ENCODE measurements at places on chromosomes 3 and 15.

DNA sequence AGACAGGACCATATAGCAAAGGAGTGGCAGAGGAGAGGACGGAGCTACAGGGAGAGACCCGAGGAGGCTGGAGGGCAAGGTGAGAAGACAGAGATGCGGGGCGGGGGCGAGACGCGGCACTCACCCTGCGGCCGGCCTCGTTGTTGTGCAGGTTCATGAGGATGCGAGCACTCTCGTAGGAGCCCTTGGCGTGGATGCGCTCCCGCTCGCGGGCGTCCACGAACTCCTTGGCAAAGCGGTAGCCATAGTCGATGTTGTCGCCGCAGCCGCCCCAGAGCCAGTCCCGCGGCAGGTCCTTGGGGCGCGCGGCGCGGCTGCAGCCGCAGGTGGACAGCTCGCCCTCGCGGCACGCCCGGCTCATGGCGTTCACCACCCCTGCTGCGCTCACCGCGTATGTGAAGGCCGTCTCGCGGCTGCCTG, 12.9 kb downstream of the WNT5A start:
- DNase-seq = no peak

DNA sequence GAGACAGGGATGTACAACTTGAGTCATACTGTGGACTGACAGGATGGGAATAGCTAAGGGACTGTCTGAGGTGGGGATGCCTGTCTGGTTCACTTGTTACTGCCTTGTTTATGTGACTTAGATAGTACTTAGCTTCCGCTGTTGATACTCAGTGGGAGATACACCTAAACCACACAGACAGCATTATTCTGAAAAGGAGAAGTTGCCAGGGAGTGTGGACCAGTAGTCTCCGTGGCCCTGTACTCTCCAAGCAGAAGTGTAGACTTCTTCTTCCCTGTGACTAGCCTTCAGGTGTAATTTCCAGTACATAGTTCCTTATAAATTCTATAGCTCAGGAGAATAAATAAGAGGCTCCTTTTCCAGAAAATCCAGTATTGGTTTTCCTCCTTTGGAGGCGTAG, 5.1 kb downstream of the HIGD2B start:
- no peak for DNase-seq

- no peak for DNase-seq
Measured at GRCh38 chr3:17983106-17983505, 240.7 kb upstream of the TBC1D5 start.

GRCh38 chr15:100710744-100711515, 108.5 kb downstream of the ASB7 start:
- DNase-seq = peak; percentile 55

- DNase-seq = no peak
Measured at GRCh38 chr3:100089812-100090668, 24.3 kb downstream of the FILIP1L start.

DNA sequence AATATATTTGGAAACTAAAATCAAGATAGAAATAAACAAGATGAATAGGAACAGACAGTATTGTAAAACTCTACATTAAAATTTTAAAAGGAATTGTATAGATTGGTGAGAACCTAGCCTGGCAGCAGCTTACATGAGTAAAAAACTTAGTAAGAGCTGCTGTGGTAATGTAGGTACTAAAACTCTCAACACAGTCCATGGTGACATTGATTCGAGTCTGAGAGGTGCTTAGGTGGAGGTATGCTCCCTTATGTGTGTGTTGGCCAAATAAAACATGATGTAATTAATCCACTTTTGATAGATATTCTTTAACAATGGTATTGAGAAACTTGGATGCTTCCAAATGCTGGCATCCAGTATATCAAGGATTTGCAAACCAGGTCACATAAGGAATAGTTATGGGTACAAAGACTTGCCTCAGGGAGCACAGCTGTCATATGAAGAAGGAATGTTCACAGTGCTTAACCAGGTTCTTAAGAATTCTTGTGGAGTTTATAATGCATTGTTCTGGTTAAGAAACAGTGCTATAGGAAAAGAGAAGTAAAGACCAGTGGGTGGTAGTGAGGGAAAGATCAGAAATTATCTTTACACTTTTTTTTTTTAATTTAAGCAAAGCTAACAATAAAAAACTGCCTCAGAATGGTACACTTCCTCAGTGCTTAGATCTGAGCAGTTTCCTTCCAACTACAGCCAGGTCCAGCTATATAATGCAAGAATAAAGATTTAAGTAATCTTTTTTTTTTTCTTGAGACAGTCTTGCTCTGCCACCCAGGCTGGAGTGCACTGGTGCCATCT, 24.6 kb upstream of the IL20RB start:
- no peak for DNase-seq

- no peak for DNase-seq
Measured at GRCh38 chr3:177776661-177777101, 579.4 kb upstream of the TBL1XR1 start.

DNA sequence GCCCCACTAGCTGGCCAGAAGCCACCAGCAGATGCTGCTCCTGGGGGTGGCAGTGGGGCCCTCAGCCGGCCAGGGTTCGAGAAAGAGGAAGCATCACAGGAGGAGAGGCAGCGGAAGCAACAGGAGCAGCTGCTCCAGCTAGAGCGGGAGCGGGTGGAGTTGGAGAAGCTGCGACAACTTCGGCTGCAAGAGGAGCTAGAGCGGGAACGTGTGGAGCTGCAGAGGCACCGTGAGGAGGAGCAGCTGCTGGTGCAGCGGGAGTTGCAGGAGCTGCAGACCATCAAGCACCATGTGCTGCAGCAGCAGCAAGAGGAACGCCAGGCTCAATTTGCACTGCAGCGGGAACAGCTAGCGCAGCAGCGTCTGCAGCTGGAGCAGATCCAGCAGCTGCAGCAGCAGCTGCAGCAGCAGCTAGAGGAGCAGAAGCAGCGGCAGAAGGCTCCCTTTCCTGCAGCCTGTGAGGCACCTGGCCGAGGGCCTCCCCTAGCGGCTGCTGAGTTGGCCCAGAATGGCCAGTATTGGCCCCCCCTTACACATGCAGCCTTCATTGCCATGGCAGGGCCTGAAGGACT, 17.5 kb upstream of the APEH start:
- no peak for DNase-seq

- no peak for DNase-seq
Measured at GRCh38 chr3:41244620-41245336, 45.5 kb downstream of the CTNNB1 start.

- no peak for DNase-seq
Measured at GRCh38 chr3:187848401-187848800, 103.1 kb upstream of the BCL6 start.

DNA sequence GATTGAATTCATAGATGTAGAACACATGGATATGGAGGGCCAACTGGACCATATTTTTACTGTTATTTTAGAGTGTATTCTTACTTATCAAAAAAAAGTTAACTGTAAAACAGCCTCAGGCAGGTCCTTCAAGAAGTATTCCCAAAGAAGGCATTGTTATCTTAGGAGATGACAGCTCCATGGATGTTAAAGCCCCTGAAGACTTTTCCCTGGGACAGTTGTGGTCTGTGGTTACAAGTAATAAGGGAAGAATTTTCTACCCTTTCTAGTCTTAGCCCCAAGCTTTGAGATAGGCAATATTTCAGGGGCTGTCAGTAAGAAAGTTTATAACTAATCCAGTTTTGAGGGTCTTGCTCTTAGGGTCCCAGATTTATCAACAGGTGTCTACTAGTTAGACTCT, 62.5 kb downstream of the LRRC49 start:
- DNase-seq = no peak

DNA sequence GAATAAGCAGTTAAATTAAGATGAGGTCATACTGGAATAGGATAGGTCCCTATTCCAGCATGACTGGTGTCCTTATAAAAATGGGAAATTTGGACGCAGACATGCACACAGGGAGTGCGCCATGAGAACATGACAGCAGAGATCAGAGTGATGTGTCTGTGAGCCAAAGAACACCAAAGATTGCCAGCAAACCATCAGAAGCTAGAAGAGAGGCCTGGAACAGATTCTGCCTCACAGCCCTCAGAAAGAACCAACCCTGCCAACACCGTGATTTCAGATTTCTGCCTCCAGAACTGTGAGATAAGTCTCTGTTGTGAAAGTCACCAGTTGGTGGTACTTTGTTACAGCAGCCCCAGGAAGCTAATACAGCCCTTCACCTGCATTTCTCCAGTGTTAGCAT, 34.7 kb downstream of the EPHB1 start:
- DNase-seq = peak; percentile 53

GRCh38 chr15:39878406-39878785, 41.7 kb downstream of the GPR176 start:
- no peak for DNase-seq

All from coronary artery (tissue), 2 donors.